ENCODE measurements at places on chromosomes 1 and 21.

DNA sequence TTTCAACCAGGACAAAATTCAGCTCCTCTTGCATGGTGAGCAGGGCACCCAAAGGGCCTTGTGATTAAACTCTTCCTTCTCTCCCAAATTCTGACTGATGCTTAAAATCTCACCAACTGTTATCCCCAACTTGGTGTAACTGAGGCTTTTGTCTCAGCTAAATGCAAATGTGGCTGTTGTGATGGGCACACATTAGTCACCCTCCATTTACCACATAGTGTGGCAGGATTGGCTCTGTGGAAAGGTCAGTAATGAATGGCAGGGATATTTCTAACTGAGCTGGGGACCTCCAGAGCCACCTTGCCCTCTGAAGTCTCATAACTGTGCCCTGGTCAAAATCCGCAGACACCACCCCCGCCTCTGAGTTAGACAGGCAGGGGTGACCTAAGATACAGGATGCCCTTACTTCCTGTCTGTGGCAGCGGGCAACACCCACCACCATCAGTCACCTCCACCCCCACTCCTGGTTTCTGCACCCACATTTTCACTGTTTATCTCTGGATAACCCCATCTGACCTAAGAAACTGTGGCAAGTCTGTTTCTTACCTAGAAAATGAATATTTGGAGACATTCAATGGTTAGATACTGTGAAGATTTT is 25.4 kb upstream of the RGS16 start:
- no peaks in the 10 kb centered on the region for H3K36me3 ChIP-seq
- peaks cover 10% of the 10 kb centered on the region for H3K27me3 ChIP-seq
- H3K4me1 ChIP-seq, result peaks cover 2% of the 10 kb centered on the region
- H3K4me3 ChIP-seq, result no peak overlapping the region
- H3K27ac ChIP-seq, result no peak overlapping the region
- no peak for DNase-seq

DNA sequence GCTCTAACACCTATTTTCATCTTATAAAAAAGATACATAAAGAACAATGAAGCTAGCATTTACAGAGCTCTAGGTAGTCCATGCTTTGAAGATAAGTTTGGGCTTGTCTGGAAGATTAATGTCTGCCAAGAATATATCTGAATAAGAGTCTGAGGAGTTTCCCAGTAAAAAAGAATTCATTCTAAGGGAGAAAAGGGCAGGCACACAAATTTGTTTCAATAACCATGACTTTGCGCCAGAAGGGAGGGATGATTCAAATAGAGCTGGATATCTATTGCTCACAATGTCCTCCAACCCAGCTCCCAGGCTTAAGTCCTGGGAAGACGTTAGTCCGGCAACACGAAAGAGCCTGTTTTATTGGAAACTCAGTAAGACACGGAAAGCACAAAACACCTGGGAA is 9.7 kb upstream of the TTLL7 start:
- H3K36me3 ChIP-seq, result no peaks in the 10 kb centered on the region
- DNase-seq, result no peak
- no peak overlapping the region for H3K4me3 ChIP-seq
- H3K27me3 ChIP-seq, result no peaks in the 10 kb centered on the region
- no peak overlapping the region for H3K27ac ChIP-seq

DNA sequence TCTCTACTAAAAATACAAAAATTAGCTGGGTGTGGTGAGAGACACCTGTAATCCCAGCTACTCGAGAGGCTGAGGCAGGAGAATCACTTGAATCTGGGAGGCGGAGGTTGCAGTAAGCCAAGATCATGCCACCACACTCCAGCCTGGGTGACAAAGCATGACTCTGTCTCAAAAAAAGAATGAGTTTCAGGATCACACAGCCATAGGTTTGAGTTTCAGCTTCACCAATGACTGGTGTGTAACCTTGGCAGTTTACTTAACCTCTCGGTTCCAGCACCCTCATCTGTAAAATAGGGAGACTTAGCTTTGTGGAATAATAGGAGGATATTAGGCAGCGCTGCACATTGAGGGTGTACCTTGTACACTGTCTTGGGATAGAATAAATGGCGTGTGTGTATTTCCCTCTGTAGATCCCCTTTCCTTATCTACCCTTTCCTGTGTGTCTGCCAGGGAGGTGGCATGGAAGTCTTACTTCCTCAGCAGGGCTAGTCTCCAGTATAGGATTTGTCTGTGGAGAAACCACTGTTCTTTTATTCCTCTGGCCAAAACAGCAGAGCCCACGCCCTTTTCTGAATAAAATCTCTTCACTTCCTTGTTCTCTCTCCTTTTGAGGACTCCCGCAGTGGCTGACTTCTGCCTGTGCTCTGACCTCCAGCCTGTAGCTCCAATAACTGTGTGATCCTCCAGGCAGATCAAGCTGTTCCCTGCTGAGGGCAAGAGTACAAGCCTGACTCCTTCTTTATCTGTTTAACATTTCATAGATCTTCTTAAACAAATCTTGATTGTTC is 90.4 kb downstream of the HHAT start:
- DNase-seq, result no peak
- no peak overlapping the region for H3K4me3 ChIP-seq
- no peak overlapping the region for H3K27ac ChIP-seq
- H3K27me3 ChIP-seq, result no peaks in the 10 kb centered on the region
- H3K4me1 ChIP-seq, result no peaks in the 10 kb centered on the region

DNA sequence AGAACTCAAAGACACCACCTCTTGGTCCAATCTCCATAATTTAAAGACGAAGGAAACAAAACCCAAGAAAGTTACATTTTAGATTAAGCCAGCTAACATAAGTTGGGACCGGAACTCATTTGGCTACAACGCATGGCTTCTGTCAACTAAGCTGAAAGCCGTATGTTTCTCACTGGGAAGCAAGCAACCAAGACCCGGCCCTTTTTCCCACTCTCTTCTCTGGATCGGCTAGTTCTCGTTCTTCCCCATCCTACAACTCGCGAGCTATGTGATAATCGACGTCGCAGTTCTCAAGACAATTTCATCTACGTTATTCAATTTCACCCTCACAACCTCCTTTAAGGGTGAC is 601 bp downstream of the CCT8 start:
- peak; percentile 38 for DNase-seq
- H3K27me3 ChIP-seq, result no peaks in the 10 kb centered on the region
- H3K4me1 ChIP-seq, result peaks cover 9% of the 10 kb centered on the region
- no peaks in the 10 kb centered on the region for H3K36me3 ChIP-seq

- DNase-seq, result no peak
- no peak overlapping the region for H3K4me3 ChIP-seq
- H3K27me3 ChIP-seq, result no peaks in the 10 kb centered on the region
- H3K4me1 ChIP-seq, result no peaks in the 10 kb centered on the region
- no peak overlapping the region for H3K27ac ChIP-seq
These were observed 65.0 kb downstream of the PRSS38 start for GRCh38 chr1:227880342-227880924.

DNA sequence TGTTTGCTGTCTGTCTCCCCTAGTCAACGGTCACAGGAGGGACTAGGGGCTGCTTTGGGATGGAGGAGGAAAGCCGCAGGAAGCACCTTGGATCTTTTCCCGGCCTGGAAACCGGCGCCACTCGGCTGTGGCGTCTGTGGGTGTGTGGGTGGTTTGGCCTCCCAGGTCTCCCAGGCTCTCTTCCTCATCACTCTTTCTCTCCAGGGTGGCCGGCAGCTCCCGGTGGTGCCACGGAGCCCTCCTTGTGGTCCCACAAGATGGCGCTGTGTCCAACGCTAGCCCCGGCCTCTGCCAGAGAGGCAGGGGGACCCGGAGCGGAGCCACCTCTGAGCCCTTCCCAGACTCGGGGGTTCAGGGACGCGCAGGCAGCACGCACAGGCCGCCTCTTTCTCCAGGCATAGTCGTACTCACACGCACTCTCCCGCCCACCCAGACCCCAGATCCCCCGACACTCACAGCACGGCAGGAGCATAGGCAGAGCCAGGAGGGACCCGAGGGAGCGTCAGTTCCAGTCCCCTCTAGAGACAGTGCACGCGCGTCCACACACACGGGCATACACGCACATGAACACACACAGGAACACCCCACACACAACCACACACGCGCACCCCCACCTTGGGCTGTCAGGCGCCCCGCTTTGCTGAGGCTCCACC is 31.2 kb downstream of the CDCP2 start:
- H3K4me1 ChIP-seq, result peaks cover 9% of the 10 kb centered on the region
- H3K4me3 ChIP-seq, result peak overlapping the region; percentile 13
- no peaks in the 10 kb centered on the region for H3K27me3 ChIP-seq

- peaks cover 9% of the 10 kb centered on the region for H3K4me1 ChIP-seq
- no peaks in the 10 kb centered on the region for H3K27me3 ChIP-seq
- no peaks in the 10 kb centered on the region for H3K36me3 ChIP-seq
- no peak overlapping the region for H3K4me3 ChIP-seq
- peak; percentile 48 for DNase-seq
- no peak overlapping the region for H3K27ac ChIP-seq
These were observed 6.2 kb upstream of the LAPTM5 start for GRCh38 chr1:30763651-30764248.

GRCh38 chr1:153572569-153573015 is 6.9 kb upstream of the S100A2 start:
- H3K4me3 ChIP-seq, result no peak overlapping the region
- peak overlapping the region; percentile 36 for H3K27ac ChIP-seq
- DNase-seq, result peak; percentile 82
- H3K4me1 ChIP-seq, result peaks cover 16% of the 10 kb centered on the region
- H3K27me3 ChIP-seq, result no peaks in the 10 kb centered on the region
- H3K36me3 ChIP-seq, result no peaks in the 10 kb centered on the region

DNA sequence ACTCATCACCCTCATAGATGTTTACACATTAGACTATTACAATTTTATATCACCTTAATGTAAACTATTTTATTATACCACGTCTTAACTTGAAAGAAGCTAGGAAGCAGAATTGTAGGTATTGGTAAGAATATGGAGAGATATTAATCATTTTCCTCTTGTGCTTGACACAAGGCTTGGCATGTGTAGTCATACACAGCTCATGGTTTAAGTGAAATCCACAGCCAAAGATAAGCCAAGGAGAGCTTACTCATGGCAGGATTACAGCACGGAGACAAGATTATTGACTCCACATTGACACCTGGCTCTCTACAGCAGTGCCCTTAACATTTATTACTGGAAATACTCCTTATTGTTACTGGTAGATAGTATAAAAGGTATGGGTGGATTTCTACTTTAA is 68.4 kb upstream of the ADGRL4 start:
- H3K4me3 ChIP-seq, result no peak overlapping the region
- H3K27ac ChIP-seq, result no peak overlapping the region
- 0 out of 2 replicates have a peak, but pooled peaks cover under 1% of the 10 kb centered on the region for H3K4me1 ChIP-seq
- no peaks in the 10 kb centered on the region for H3K27me3 ChIP-seq

DNA sequence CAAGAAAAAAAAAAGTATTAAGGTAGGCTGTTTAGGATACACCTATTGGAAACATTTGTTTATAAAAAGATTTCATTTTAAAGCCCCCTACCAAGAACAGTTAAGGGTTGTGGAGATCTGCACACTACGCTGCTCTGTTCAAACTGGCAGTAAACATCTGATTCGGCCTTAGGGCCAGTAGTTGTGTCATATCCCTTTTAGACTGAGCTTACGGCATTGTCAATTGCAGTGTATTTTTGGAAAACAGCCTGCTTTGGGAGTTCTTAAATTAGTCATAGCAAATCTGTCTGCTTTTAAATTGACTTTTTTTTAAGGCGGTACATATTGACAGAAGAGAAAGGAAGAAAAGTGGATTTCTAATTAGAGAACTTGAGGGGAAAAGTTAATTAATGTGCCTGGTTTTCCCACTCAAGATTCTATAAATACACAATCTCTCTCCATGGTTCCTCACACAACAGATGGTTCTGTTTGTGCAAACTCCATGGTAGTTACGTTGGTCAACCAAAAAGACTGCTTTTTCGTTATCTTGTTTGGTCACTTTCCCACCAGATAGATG is 1.7 kb upstream of the ELK4 start:
- H3K4me1 ChIP-seq, result peaks cover 4% of the 10 kb centered on the region
- no peak overlapping the region for H3K4me3 ChIP-seq
- H3K27me3 ChIP-seq, result no peaks in the 10 kb centered on the region
- no peak overlapping the region for H3K27ac ChIP-seq
- peak; percentile 85 for DNase-seq

- no peak overlapping the region for H3K4me3 ChIP-seq
- DNase-seq, result no peak
- no peaks in the 10 kb centered on the region for H3K36me3 ChIP-seq
- H3K27me3 ChIP-seq, result no peaks in the 10 kb centered on the region
- H3K27ac ChIP-seq, result no peak overlapping the region
These were observed 6.4 kb upstream of the EPHA2 start for GRCh38 chr1:16162163-16162822.

DNA sequence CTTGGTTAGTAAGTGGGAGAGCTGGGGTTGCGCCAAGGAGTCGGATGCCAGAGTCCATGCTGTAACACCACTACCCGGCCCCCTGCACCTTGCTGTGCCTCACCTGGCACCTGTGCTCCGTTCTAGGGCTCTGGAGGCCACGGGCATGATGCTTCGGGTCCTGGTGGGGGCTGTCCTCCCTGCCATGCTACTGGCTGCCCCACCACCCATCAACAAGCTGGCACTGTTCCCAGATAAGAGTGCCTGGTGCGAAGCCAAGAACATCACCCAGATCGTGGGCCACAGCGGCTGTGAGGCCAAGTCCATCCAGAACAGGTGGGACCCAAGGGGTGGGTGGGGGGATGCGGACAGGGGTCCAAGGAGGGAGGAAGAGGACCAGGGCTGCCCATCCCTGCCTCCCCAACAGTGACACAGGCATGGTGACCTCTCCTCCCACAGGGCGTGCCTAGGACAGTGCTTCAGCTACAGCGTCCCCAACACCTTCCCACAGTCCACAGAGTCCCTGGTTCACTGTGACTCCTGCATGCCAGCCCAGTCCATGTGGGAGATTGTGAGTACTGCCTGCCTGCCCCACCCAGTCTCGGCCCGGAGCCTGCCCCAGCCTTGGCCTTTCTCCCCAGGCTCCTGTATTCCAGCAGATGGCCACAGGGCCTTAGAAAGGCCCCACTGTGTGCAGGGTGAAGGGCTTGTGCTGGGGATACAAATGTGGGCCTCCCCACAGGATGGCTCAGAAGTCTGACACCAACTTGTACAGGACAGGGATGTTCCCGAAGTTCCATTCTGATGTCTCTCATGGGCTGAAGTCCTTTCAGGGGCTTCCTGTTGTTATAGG is 9.6 kb upstream of the HTR6 start:
- H3K36me3 ChIP-seq, result peaks cover 23% of the 10 kb centered on the region
- peaks cover 8% of the 10 kb centered on the region for H3K4me1 ChIP-seq
- no peak overlapping the region for H3K4me3 ChIP-seq
- H3K27me3 ChIP-seq, result no peaks in the 10 kb centered on the region
- DNase-seq, result no peak
- no peak overlapping the region for H3K27ac ChIP-seq

- peak; percentile 72 for DNase-seq
- no peak overlapping the region for H3K27ac ChIP-seq
- H3K4me1 ChIP-seq, result no peaks in the 10 kb centered on the region
- no peak overlapping the region for H3K4me3 ChIP-seq
These were observed 179.1 kb downstream of the FASLG start for GRCh38 chr1:172837816-172838679.

DNA sequence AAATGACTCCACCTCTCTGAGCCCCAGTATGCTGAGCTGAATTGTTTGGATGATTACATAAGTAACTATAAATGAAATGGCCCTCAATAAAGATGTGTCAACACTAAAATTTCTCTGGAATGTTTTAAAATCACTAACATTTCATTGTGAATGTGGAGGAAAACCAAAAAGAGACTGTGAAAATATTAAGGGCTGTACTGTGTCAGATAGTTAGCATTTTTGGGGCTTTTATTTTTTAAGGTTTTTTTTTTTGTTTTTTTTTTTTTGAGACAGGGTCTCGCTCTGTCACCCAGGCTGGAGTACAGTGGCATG is 6.3 kb downstream of the MYOC start:
- H3K36me3 ChIP-seq, result no peaks in the 10 kb centered on the region
- peaks cover 8% of the 10 kb centered on the region for H3K27me3 ChIP-seq
- H3K27ac ChIP-seq, result no peak overlapping the region
- H3K4me1 ChIP-seq, result no peaks in the 10 kb centered on the region
- no peak for DNase-seq

All from IMR-90 (cell line).